NCI-H2227 treated with DMSO at 0.1 percent for 48 hours (cell line): ENCODE measurements at places on chromosomes 16 and 17.
A peak's percentile ranks its signal among the peaks of the same experiment; 100 is the strongest.

- no peak for DNase-seq
Measured at GRCh38 chr17:57899391-57899790, 49.5 kb upstream of the MRPS23 start.

DNA sequence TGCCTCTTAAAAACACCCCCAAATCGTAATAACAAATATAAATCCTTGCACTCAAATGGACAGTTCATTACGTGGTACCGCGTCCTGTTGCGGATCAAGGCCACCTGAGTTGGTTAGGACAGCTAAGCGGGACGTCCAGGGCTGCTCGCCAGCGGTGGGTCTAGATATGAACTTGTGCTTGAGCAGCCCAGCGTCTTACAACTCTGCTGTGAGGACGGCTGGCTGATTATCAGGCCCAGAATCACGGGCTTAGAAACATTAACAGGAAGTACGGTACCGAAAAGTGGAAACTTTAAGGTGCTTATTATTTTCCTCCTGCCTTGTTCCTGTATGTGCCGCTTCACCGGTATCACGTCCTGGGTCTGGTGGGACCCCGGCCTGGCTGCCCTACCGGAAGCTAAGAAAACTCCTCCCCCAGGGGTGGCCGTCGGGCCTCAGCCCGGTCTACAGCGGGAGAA is 832 bp upstream of the SRRM2 start:
- DNase-seq = no peak

GRCh38 chr16:48158296-48158695 is 2.5 kb upstream of the ABCC12 start:
- no peak for DNase-seq

- DNase-seq = no peak
Measured at GRCh38 chr17:82375359-82376041, 3.9 kb downstream of the UTS2R start.

- no peak for DNase-seq
Measured at GRCh38 chr17:45680360-45680759, 103.8 kb upstream of the CRHR1 start.

DNA sequence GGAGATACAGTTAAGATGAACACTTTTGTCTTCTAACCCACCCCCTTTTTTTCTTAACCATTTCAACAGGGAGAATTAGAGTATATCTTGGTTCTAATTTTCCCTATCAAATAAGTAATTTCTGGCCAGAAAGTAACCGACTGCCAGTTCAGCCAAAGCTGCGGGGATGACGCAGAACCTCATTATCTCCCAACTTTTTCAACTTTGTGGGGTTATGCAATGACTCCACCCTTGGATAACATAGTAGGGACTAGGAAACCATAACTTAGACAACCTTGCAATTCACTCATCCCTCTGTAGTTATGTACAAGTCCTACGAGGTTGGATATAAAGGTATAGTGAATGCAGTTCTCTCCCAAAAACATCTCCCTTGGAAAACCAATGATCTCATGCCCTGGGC is 184.0 kb downstream of the ZNF18 start:
- DNase-seq = no peak

DNA sequence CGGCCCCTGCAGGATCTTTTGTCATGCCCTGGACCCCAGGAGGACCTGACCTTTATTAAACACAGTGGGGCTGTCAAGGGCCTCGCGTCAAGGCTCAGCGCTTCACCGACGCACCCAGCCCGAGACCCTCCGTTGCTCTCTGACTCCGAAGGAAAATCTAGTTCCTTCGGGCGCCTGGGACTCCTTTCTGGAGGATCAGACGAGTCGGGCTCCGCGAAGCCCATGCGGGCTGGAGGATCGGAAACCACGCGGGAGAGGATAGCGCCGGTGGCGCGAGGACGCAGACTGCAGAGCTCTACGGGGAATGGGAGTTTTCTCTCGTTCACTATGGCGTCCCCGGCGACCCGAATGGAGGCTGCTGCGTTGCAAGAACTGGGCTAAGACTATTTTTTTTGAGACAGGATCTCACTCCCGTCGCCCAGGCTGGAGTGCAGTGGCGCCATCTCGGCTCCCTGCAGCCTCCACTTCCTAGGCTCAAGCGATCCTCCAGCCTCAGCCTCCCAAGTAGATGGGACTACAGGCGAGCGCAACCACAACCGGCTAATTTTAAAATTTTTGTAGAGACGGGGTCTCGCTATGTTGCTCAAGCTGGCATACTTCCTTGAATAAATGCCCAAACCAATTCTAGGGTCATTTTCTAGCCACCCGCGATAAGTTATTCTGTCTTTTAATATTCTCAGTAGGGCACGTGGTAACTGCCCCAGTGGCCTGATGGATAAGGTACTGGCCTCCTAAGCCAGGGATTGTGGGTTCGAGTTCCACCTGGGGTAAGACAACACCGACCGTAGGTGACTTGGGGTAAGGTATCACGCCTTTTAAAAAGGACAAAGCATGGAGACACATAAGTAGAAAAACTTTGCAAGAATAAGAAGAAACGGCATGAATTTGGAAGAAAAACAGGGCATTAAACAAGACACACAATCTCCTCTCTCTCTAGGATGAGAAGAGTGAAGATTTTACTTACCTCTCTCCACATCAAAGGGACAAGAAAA is 5.5 kb downstream of the OR1F1 start:
- no peak for DNase-seq

DNA sequence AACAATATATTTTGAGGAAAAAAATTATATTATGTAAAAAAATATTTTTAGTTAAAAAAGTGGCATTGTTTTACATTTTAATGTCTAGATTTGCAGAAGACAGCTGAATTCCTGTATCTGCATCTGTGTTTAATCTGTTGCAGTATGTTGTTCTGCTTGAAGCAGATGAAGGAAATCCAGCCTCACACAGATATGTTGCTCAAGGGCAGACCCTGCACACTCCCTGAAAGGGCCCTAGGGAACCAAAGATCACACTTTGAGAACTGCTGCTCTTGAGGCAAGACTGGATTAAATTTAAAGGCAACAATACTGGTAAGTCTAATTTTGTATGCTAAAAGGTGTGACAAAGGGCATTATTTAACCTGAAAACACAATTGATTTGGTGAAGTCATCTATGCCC is 16.4 kb upstream of the SLC6A4 start:
- no peak for DNase-seq

DNA sequence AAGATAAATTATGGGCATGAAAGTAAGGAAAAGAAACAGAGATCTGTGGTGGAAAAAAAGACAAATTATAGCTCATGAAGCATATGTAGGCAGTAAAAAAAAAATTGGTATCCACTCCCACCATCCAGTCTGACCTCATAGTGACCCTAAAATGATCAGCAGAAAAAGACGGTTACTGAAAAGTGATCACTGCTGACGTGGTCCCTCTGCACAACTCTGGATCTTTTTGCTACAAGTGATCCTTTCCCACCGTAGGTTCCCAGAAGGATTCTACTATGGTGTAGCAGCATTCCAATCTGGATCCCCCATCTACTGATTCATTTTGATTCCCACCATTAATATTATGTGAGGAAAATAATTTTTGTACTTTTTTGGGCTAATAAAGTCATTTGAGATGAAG is 10.9 kb upstream of the CHST6 start:
- no peak for DNase-seq

- no peak for DNase-seq
Measured at GRCh38 chr16:73020409-73020884, 27.5 kb downstream of the ZFHX3 start.

- no peak for DNase-seq
Measured at GRCh38 chr17:57706761-57707160, 38.3 kb downstream of the CCDC182 start.

GRCh38 chr16:1491327-1491726 is 1.8 kb upstream of the TELO2 start:
- DNase-seq = no peak

- no peak for DNase-seq
Measured at GRCh38 chr17:72926171-72926570, 166.3 kb downstream of the SLC39A11 start.

DNA sequence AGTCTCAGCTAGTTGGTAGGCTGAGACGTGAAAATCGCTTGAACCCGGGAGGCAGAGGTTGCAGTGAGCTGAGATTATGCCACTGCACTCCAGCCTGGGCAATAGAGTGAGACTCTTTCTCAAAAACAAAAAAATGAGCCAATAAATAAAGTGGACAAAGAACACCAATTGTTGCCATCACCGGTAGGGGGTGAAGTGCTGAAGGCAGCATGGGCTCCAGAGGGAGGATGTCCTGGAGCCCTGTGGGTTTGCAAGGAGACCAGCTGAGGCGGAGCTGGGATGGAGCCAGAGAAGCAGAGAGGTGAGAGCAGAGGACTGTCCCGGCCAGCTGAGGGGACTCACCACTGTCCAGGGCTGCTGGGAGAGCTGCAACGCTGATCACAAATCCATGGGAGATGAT is 13.8 kb downstream of the CHST6 start:
- no peak for DNase-seq

- peak; percentile 86 for DNase-seq
Measured at GRCh38 chr17:49230636-49231562, at the start of gene PHOSPHO1. Gene PHOSPHO1 (minus strand): TSS chr17:49230787. CDS start chr17:49226691, 4,096 bp downstream.

GRCh38 chr17:28405632-28406472 is at the start of gene SLC46A1:
Gene SLC46A1 (minus strand): TSS chr17:28406212. CDS start chr17:28406114, 98 bp downstream.
- peak; percentile 51 for DNase-seq

DNA sequence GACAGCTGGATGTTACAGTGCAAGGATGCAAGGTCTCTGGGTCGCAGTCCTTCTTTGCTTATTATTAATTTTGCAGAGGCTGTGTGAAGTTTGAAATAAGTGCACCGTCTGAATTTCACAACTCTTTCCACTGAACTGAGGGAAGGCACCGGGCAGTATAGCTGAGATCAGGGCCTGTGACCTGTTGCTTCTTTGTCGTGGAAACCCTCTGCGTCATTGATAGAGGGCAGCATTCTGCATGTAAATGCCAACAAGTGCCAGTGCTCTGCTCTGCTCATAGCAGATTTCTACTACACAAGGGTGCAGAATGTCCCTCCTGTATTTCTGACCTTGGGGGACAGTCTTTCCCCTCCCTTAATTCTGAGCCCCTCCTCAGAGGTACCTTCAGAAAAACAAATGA is 26.0 kb downstream of the CD300LF start:
- no peak for DNase-seq

GRCh38 chr17:5840811-5841446 is 229.2 kb upstream of the WSCD1 start:
- no peak for DNase-seq

GRCh38 chr17:76988796-76989195 is 120.6 kb downstream of the MGAT5B start:
- DNase-seq = no peak

- no peak for DNase-seq
Measured at GRCh38 chr16:50602531-50603205, 54.5 kb downstream of the NKD1 start.

DNA sequence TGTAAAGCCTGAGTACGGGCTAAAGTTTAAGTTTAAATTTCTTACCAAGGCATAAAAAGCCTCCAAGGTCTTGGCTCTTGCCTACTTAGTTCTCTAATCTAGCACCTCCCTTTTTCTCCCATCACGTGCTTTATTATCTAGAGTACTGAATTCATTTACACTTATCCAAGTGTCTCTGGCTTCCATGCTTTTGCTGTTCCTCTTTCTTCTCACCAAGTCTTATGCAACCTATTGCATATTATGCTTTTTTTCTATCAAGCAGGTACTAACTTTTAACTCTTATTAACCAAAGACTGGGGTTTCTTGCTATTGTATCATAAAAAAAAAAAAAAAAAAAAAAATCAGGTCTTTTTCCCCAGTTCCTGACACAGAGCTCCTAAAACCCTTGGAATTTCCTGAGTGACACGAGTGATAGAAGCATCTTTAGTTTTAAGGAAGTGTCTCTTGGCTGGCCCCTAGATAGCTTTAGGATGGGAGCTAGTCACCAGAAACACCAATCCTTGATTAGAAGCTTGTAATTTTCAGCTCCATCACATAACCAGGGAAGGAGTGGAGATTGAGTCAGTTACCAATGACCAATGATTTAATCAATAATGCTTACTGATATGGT is 44.9 kb downstream of the SSH2 start:
- DNase-seq = no peak

DNA sequence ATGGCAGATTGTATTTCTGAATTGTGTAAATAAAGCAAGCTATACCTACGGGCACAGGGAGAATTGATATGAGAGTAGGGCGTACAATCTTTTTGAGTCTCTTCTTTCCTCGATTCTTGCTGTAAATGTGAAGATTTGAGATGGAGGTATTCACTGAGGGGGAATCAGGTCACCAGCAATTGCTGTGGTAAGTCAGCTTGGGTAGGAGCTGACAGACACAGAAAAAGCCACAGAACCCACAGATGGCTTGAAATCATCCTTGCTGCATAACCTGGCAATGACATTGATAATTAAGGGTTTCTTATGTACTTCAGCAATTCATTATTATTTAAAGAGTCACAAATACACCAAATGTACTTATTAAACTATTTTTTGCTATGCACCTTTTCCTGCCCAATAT is 164.2 kb downstream of the CNTNAP4 start:
- no peak for DNase-seq

GRCh38 chr17:37294888-37295287 is 80.9 kb upstream of the C17orf78 start:
- no peak for DNase-seq
